ENCODE measurements at places on chromosomes 4 and X.
A peak's percentile ranks its signal among the peaks of the same experiment; 100 is the strongest.

- no peak for DNase-seq
Measured at GRCh38 chr4:8472689-8473197, 32.2 kb downstream of the TRMT44 start.

GRCh38 chrX:42117318-42117717 is 194.0 kb upstream of the CASK start:
- DNase-seq, result no peak

DNA sequence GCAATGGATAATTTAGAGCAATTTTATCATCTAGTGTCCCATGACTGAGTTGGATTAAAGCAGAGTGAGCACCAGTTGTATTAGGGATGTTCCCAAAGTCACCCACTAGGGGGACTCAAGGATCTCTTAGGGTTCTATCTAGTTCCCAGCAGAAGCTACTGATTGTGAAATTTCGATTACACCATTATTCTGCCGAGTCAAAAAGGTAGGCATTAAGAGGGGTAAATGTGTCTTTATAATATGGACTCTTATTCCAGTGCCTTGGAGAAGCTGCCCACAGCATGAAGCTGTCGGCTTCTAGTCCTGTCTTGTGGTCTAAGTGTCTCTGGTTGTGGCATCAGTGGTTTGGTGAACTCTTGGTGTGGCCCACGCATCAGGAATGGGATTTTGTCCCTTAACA is 53.3 kb downstream of the RGS12 start:
- DNase-seq, result peak; percentile 64

GRCh38 chrX:81336455-81337152 is 134.7 kb downstream of the SH3BGRL start:
- DNase-seq, result no peak

- DNase-seq, result no peak
Measured at GRCh38 chrX:50635162-50635561, 164.5 kb upstream of the DGKK start.

DNA sequence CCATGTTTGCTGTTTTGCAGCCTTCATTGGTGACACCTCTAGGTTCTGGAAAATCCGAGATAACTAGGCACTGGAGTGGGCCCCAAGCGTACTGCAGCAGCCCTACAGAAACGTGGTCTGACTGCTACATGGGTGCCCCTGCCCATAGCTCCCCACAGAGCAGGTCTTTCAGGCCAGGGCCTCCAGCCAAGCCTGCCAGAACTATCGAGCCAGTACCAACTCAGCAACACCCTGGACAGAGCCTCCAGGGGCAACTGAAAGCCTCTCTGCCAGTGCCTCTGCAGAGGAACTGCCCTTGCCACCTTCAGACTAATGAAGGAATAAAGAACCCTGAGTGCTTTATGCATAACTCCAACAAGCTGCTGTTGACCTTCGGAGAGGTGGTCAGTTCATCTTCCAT is 111.1 kb upstream of the PPP3CA start:
- DNase-seq, result no peak

- no peak for DNase-seq
Measured at GRCh38 chrX:150487369-150488094, 80.9 kb upstream of the MTM1 start.

GRCh38 chr4:163976588-163976987 is 482.1 kb downstream of the TMA16 start:
- no peak for DNase-seq

DNA sequence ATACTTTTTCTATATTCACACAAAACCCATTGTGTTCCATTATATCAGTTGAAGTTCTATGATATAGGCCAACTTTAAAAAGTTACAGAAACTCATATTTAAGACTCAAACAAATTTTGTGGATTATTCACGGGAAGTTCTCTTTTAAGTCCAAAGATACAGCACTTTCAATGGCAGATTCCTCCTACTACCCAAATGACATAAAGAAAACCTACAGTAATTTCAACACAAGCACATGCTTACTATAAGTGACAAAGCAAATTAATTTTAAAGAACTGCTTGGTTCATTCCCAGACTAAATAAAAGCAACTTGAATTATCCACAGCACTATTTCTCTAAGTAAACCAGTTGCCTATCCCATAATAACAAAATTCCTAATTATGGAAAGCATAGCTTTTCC is 4.1 kb downstream of the PPA2 start:
- DNase-seq, result no peak

GRCh38 chr4:3407171-3407771 is 34.5 kb upstream of the HGFAC start:
- DNase-seq, result no peak

- no peak for DNase-seq
Measured at GRCh38 chrX:154836163-154836562, 1.7 kb upstream of the SMIM9 start.

- DNase-seq, result no peak
Measured at GRCh38 chr4:48247142-48247877, 22.3 kb downstream of the TEC start.

DNA sequence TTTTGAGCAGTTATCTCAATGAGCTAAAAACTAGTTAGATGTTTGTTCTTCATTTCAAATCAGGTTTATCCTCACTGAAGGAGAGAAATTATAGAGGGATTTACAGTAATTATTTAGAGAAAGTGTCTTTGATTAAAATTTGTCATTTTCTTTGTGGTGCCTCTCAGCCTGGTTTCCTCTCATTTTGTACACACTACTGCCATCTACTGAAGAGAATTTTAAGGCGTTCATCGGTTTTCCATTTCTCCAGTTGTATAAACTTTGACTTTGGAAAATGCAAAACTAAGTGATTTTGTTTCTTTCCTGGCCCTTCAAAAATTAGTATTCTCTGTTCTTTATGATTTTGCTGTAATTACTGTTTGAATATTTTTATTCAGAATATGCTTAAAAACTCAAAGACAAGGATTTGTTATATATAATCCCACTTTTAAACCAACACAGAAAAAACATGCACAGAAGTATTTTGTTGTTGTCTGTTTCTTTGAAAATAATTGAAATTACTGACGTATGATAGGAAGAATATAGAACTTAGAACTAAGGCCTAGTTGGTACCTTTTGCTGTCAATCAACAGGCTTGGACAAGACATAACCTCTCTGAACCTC is 34.4 kb upstream of the ANXA3 start:
- peak; percentile 18 for DNase-seq

GRCh38 chr4:116229420-116229819 is 856.0 kb downstream of the TRAM1L1 start:
- no peak for DNase-seq

GRCh38 chr4:141458501-141458900 is 177.9 kb upstream of the IL15 start:
- DNase-seq, result no peak

- no peak for DNase-seq
Measured at GRCh38 chr4:10809905-10810304, 125.3 kb upstream of the CLNK start.

DNA sequence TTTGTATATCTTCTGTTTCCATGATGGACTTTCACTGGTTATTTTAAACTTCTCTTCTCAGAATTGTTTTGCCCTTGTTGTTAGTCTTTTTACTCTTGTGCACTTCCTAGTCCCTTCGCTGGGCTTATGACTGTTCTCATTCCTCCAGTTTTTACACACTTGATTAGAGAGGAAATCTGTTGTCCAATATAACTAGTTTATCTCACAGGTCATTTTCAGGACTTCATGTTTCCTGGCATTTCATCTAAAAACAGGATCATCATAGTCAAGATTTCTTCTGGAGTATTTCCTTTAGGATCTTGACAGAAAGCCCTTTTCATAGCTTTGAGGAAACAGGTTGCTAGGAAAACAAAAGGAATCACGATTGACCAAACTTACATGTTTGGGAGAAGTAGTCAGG is 3.0 kb downstream of the FNIP2 start:
- DNase-seq, result no peak

GRCh38 chr4:119559044-119559647 is 69.5 kb downstream of the PDE5A start:
- DNase-seq, result peak; percentile 33

DNA sequence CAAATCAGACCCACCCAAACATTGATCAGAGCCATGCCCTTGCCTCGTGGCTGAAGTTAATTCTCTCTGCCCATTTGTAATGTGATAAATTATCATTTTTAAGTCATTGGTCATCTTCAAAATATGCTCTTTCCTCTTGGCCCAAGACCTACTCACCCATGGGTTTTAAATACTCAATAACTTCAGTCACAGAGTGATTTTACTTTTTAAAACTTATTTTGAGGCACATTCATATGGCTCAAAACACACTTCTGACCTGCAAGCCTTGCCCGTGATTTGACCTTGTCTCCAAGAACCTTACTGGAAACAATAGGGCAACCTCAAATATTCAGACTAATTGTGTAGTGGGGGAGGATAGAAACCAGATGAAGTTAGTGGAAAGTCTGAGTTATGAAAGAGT is 176.2 kb upstream of the LNX1 start:
- no peak for DNase-seq

DNA sequence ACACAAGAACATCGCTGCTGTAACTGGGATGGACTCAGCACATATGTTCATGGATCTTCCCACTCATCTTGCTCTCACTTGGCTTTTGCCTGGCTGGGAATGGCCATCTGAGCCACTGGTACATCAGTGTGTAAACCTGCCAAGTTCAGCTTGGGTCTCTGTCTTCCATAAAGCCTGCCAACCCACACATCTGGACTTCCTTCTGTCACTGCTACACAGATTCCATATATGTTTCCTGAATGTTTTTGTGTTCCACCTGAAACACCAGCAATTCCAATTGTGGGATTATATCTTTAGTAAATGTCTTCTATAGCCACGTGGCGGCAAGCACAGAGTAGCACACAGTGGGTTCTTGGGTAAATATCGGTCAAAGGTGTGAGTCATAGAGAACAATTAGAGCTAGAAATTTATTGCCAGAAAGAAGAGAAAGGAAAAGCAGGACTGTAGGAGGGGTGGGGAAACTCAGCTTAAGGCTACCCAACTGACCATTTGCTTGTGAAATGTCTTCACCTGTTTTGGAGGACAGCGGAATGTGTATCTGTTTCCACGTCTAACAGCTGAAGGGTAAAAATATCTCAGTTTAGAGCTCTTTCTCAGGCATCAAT is 125.9 kb downstream of the MFAP3L start:
- DNase-seq, result peak; percentile 35

- DNase-seq, result no peak
Measured at GRCh38 chr4:24963277-24963676, 50.4 kb upstream of the CCDC149 start.

DNA sequence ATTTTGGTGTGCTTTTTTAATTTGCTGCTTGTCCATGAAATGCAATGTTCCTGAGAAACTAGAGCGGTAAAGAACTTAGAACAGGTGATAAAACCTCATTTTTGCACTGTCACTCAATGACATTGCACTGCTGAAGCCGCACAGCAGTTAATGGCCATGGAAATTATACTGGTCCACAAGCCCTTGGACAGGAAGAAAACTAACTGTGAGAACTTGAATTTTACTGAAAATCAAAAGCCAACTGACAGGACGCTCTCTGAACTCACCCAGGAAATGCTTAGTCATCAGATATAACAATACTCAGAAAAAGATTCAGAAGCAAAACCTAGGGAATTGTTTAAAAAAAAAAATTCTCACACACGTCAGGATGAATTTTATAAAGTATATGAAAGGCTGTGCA is 246.4 kb upstream of the SLC7A11 start:
- DNase-seq, result no peak

DNA sequence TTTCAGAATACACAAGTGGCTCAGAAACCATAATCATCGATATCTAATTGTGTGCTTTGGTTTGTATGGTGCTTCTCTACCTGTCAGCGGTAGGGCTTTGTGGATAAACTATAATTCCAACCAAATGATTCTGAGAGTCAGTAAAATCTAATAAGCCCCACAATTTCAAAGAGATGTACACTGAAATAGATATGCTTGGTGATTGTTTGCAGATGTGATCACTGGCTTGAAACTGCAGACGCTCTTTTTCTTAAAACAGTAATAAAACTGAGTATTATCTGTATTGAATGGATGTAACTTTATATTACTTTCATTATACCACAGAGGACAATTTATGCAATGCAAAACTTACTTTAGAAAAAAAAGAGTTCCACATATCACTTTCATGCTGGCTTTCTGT is 198.8 kb upstream of the ANXA10 start:
- DNase-seq, result no peak

- no peak for DNase-seq
Measured at GRCh38 chr4:35216636-35217035, 1027.7 kb downstream of the ARAP2 start.

- no peak for DNase-seq
Measured at GRCh38 chrX:153941336-153942252, 2.8 kb downstream of the RENBP start.

- no peak for DNase-seq
Measured at GRCh38 chrX:155215443-155216178, 649 bp upstream of the VBP1 start.

DNA sequence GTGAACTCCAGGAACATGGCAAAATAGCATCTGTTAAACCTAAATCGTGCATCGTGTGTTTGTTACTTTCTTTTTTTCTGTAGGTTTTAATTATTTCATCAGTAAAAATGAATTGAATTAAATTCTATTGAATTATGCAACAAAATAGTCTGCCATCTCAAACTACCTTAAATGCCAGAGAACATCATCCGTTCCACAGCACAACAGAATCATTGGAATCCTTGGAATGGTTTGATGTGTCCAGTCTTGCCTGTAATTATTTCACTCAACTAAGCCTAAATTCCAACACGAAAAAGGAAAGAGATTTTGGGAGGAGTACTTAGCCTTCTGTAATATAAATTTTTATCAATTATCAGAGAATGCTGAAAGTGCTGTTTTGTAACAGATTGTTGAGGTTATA is 17.1 kb upstream of the SLC7A11 start:
- DNase-seq, result no peak

GRCh38 chrX:65451663-65452062 is 82.9 kb downstream of the LAS1L start:
- peak; percentile 16 for DNase-seq

GRCh38 chr4:30917946-30918345 is 197.8 kb downstream of the PCDH7 start:
- DNase-seq, result no peak

DNA sequence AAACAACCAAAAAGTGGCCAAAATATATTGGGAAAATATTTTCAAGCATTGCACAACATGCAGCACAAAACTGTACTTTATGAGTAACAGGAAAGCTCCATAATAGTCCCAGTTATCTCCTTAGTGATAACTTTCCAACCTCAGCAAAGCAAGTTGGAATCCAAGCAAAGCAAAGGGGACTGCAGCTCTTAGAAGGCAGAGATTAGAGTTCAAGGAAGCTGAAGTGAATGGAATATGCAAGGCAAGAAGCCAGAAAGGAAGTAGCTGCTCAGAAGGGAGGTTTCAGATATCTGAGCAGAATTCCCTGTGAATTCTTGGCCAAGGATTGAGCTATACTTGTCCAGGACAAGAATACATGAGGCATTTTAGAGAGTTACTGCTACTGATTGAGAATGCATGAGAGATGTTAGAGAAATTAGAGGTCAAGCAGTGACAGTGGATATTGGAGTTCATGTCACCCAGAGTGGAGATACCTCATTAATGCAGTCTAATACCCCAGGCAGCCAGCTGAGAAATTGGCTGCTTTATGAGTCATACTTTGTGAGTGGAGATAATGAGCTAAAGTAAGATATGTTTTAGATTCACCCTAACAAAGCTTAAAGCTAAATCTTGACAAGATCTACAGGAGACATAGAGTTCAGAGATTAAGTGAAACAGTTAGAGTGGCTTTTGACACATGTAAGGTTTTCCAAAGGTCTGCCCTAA is 102.8 kb downstream of the INPP4B start:
- no peak for DNase-seq
